ENCODE measurements at places on chromosomes 12 and 14. TPM values are rescaled to one million over a fixed set of nuclear protein-coding genes. Genes with fewer than 3 reads are reported as not detected.

NELL2 gene
- total RNA-seq, result 31.9 TPM

GRCh38 chr12:48016373-48017020, 12.2 kb upstream of the COL2A1 start:
- no peak overlapping the region for H3K4me3 ChIP-seq
- DNase-seq, result no peak
- H3K27ac ChIP-seq, result no peak overlapping the region
- no peaks in the 10 kb centered on the region for H3K36me3 ChIP-seq

GRCh38 chr12:119296535-119296934, 38.0 kb upstream of the CCDC60 start:
- no peak overlapping the region for H3K4me3 ChIP-seq
- H3K4me1 ChIP-seq, result no peaks in the 10 kb centered on the region
- DNase-seq, result no peak
- H3K27me3 ChIP-seq, result no peaks in the 10 kb centered on the region

DNA sequence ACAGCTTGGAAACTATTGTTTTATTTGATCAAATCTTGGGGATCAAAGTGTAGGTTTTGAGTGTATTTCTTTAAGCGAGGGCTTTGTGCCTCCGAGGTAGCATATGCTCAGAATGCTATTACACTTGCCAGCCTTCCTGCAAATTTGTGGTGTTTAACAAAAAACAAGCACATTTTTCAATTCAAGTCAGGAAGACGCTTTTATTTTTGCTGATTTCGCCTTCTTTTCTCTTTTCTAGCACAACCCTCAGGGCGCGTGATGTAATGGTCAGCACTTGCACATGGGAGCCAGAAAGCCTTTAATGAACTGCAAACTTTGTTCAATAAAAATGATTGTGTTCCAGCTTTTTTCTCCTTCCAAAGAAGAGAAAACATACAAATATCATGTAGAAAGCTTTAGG, 466.5 kb downstream of the PRKD1 start:
- H3K4me3 ChIP-seq, result no peak overlapping the region
- no peaks in the 10 kb centered on the region for H3K4me1 ChIP-seq
- no peaks in the 10 kb centered on the region for H3K27me3 ChIP-seq
- no peak overlapping the region for H3K27ac ChIP-seq
- no peaks in the 10 kb centered on the region for H3K36me3 ChIP-seq

DNA sequence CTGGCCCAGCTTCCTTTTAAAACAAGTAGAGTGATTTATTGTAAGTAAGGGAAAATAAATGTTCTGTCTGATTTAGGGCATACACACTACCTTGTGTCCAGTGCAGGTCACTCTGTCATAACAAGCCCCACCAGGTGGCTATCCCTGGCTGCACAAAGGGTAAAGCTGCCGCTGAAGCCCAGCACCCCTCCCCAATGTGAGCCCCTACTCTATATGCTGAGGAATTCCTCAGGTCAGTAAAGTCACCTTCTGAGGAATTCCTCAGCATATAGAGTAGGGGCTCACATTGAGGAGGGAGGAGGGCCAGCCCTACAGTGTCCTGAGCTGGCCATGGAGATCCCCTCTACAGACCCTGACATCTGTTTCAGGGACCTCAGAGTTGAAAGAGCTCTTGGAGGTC, 67.2 kb downstream of the TBC1D30 start:
- H3K27ac ChIP-seq, result no peak overlapping the region
- no peak for DNase-seq
- H3K4me3 ChIP-seq, result no peak overlapping the region
- no peaks in the 10 kb centered on the region for H3K36me3 ChIP-seq
- H3K27me3 ChIP-seq, result no peaks in the 10 kb centered on the region

- no peak overlapping the region for H3K27ac ChIP-seq
- peaks cover 49% of the 10 kb centered on the region for H3K36me3 ChIP-seq
- H3K4me3 ChIP-seq, result peak overlapping the region; percentile 99
- no peaks in the 10 kb centered on the region for H3K4me1 ChIP-seq
- H3K27me3 ChIP-seq, result no peaks in the 10 kb centered on the region
These were observed 768 bp downstream of the METTL25 start for GRCh38 chr12:82359115-82359478.

All from H9 (cell line).